ENCODE measurements at places on chromosomes 4 and X.

DNA sequence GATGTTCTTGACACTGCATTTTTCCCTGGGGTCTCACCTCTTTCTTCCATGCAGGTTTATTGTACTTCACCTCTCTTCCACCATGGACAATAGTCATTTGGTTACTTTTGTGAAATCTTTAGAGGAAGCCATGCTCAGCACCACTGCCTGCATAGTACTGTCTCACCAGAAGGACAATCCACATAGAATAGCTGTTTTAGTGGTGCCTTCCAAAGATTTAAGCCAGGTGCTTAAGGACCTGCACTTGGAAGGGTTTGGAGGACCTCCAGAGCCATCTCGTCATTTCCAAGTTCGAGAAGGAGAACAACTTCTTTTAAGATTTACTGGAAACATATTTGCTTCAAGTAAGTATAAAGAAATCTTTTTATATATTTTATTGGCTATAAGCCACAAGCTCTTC, 26.7 kb downstream of the DTHD1 start:
- no peak for DNase-seq

DNA sequence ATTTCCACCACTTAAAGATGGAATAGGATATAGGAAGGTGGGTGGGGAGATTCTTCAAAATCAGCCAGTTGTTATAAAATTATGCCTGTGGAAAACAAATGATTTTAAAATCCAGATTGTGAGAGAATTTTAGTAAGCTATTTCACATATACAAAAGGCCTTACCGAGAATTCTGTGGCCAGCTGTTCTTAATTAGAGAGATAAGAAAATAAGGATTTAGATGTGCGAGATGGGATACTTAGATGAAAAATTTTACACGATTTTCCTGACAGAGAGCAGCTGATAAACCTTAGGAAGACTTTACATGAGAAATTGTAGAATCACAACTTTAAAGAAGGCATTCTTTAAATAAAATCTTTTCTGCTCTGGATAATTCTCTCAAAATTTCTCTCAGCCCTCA, 94.5 kb upstream of the IQCM start:
- no peak for DNase-seq

DNA sequence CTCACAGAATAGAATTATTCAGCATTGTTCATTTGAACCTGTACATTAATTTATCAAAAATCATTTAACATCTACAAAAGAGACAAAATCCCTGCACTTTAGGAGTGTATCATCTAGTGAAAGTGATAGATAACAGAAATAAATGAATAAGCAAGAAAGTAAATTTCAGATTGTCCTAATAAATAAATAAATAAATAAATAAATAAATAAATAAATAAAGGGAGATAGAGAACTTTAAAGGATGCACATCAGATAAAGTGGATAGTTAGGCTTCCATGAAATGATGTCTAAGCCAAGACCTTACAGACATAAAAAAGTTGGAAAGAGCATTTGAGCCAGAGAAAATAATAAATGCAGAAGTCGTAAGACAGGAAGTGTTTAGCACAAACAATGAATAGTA, 444.7 kb downstream of the CFAP47 start:
- no peak for DNase-seq

- peak; percentile 64 for DNase-seq
Measured at GRCh38 chrX:20139966-20140365, 1.7 kb downstream of the EIF1AX start.

DNA sequence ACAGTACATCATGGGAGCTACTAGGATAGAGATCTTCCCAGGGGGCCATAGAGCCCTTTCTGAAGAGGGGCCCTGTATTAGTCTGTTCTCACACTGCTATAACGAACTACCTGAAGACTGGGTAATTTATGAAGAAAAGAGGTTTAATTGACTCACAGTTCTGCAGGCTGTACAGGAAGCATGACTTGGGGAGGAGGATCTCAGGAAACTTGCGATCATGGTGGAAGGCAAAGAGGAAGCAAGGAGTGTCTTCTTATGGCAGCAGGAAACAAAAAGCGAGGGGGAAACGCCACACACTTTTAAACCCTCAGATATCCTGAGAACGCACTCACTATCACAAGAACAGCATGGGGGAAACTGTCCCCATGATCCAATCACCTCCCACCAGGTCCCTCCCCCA, 4.2 kb upstream of the SLC9A6 start:
- no peak for DNase-seq

DNA sequence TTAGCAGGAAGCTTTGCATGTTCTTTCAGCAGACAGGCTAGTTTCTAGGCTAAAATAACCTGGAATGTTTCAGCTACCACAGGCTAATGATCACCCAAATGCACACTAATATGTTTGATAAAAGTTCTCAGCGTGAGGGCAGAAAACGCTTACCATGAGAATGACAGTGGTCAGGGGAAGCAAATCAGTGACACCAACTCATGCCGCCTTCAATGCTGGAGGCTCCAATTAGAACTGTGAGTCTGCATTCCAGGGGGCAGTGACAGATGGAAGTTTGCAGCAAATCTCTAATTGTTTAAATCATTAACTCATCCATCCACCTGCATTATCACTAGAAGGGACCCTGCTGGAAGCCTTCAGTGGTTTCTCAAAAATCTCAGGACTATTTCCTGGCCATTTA, 43.2 kb downstream of the ANOS1 start:
- DNase-seq: no peak

DNA sequence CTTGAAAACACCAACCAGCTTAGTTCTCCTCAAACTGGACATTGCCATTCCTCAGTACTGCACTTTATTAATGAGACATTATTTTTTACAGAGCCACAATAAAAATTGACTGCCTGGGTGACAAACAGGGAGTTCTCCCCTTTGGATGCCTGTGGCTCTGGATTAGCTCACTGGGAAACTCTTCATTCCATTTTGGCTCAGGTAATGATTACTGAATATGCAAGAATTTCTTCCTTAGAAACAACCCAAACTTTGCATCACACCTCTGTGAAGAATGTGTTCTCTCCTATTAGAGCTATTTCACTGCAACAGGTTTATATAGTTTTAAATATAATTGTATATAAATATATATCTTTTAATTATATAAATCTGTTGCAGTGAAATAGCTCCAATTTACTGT, 2065.8 kb downstream of the ARAP2 start:
- DNase-seq: no peak

DNA sequence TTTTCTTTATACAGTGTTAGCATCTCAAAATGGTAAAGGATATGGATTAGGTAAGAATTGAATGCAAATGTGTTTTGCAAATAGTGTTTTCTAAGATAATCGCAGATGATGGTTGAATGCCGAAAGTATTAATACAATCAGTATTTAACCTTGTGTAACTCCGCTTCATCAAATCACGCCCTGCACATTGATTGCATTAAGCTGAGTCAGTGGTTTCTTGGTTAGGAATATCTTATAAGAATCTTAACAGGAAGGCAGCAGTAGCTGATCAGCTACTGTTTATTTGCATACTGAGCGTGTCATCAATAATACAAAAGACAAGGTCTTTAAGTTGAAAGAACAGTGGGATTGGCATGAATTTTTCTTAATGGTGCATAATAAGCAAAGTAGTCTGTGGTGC, 545.4 kb downstream of the RPA4 start:
- DNase-seq: no peak

DNA sequence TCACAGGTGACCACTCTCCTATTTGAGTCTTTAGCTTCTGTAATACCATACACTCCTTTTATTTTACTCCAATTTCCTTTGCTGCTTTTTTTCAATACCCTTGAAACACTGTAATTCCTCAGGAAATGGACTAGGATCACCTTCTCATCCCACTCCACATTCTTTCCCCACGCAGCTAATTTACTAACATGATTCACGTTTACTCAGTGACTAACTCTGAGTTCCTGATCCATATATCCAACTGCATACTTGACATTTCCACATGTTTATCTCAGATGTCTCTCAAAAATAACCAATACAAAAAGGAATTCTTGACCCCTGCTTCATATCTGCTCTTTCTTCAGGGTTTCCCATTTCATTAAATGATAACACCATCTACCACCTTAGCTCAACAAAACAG, 19.9 kb downstream of the RPS6KA6 start:
- DNase-seq: peak; percentile 48

GRCh38 chr4:83552083-83552482, 16.2 kb downstream of the GPAT3 start:
- peak; percentile 80 for DNase-seq

- no peak for DNase-seq
Measured at GRCh38 chr4:115054836-115055235, 58.6 kb downstream of the NDST4 start.

DNA sequence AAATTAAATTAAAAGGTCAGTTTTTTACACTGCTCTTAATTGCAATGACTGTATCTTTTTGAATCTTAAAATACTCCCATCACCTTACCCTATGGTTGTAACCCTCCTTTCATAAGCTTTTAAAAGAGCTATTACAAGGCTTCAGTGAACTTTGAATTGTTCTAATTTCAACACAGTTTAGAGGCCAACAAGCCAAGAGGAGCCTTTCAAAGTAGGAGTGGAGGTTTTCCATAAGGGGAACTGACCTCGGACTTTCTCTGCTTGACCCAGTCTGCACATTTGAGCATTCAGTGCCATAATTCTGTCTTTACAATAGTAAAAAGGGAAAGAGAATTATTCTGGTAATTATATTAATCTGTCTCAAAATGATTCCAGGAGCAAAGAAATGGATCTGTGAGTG, 98.9 kb downstream of the PARM1 start:
- DNase-seq: no peak

- no peak for DNase-seq
Measured at GRCh38 chr4:117588771-117589170, 445.5 kb upstream of the NDST3 start.

DNA sequence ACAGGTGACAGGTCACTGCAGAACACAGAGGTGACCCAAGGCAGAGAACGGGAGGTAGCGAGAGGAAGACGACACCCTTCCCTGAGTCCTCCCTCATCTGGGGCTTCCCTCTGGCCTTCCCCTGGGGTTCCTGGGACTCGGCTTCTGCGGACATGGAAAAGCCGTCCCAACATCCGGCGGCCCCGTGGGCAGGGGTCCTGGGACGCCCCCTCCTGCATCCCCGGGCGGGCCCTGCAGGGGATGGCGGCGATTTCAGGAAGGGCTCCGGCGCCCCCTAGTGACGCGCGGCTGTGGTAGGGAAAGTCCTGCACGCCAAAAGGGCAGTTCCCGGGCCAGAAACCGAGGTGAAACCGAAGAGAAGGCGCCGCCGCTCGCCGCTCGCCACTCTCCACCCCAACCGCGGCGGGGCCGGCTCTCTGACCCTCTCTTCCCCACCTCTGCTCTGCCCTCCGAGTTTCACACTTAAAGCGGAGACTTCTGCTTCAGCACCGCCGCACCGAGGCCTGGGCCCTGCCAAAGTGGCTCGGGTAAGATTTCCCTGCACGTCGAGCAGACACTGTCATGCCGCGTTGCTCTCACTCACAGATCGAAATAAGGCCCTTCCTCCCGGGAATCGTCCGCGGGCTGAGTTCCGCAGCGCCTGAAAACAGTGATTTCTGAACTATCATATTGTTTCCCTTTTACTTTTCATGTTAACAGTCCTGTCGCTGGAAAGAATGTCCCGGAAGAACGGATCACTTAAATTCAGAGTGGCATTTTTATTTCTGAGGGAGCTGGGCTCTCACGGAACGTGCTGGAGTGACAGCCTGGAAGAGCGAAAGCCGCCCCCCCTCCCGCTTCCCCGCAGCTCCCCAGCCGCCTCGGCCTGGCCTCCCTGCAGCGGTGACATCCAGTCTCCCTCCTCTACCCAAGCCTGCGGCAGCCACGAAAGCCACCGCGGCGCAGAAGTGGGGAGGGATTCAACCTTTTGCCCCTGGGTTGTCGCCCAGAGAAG, 110.6 kb downstream of the DCTD start:
- peak; percentile 47 for DNase-seq

DNA sequence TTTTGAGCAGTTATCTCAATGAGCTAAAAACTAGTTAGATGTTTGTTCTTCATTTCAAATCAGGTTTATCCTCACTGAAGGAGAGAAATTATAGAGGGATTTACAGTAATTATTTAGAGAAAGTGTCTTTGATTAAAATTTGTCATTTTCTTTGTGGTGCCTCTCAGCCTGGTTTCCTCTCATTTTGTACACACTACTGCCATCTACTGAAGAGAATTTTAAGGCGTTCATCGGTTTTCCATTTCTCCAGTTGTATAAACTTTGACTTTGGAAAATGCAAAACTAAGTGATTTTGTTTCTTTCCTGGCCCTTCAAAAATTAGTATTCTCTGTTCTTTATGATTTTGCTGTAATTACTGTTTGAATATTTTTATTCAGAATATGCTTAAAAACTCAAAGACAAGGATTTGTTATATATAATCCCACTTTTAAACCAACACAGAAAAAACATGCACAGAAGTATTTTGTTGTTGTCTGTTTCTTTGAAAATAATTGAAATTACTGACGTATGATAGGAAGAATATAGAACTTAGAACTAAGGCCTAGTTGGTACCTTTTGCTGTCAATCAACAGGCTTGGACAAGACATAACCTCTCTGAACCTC, 34.4 kb upstream of the ANXA3 start:
- peak; percentile 43 for DNase-seq

GRCh38 chrX:68918202-68918601, 89.4 kb downstream of the EFNB1 start:
- no peak for DNase-seq

DNA sequence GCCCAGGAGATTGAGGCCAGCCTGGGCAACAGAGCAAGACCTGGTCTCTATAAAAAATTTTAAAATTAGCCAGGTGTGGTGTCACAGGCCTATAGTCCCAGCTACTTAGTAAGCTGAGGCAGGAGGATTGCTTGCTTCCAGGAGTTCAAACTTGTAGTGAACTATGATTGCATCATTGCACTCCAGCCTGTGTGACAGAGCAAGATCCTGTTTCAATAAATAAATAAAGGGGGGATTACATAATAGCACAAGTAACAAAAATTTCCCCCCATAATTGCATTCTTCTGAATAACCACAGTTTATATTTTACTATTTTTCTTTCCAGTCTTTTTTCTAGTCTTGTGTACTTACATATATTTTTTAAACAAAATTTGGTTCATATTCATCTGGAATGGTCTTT, 135.6 kb downstream of the CHIC2 start:
- DNase-seq: no peak

GRCh38 chrX:11619441-11619840, 46.3 kb downstream of the ARHGAP6 start:
- DNase-seq: no peak

DNA sequence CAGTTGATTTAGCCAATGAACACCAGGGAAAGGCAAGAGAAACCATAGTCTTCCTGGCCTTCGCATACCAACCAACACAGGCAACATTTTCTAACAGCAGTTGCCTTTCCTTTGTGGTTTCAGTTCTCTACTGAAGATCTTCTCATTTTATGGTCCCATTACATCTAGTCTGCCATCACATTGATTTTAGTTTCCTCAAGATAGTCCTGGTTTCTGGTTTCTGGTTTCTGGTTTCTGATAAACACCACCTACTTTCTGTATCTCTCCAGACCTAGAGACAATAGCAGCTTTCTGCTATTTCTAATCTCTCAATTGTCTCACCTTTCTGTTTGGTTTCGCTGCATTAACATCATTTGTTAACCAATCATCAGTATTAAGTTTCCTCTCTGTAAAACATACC, 646.3 kb upstream of the SPANXN1 start:
- DNase-seq: no peak

DNA sequence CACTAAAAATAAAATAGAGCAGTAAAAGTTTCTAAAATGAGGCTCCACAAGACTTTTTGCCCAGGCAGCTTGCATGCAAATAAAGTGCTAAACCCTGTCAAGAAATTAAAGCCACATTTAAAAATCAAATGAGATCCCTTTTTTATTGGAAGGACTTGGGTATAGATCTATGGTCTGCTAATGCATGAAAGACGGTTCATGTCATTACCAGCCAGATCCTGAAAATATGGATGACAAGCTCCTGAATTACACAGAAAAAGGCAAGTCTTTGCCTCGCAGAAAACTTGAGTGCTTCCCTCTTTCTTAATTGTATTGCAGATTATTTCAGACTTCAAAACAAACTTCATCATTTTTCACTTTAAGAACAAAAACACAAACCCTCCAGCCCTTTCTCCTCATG, 169.6 kb downstream of the LDB2 start:
- DNase-seq: no peak

Measured in HFFc6 (cell line).